ENCODE measurements at places on chromosomes 5 and 9. TPM values are rescaled to one million over a fixed set of nuclear protein-coding genes. Genes with fewer than 3 reads are reported as not detected.

Gene SLC46A2
- not detected for polyA plus RNA-seq

Gene CTSV
- polyA plus RNA-seq, result 2.3 TPM

Gene MEGF10
- 0.05 TPM for polyA plus RNA-seq

DNA sequence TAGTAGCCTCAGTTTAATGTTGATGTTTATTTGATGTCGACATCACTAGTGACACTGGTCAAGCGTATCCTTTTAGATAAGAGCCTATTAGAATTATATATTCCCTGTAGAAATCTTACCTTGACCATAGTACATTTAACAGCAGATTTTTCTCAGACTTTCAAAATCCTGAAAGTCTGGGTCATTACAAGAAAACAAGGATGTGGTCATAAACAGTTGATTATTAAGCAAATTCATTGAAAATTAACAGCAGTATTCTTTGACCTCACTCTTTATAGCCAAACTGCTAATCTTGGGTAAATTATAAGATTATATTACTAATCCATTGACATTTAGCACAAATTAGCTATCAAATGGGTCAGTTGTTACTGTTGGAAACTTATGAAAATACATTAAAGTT is 83.4 kb downstream of the GHR start:
- no peak for DNase-seq
